ENCODE measurements at places on chromosomes 13 and 19.

DNA sequence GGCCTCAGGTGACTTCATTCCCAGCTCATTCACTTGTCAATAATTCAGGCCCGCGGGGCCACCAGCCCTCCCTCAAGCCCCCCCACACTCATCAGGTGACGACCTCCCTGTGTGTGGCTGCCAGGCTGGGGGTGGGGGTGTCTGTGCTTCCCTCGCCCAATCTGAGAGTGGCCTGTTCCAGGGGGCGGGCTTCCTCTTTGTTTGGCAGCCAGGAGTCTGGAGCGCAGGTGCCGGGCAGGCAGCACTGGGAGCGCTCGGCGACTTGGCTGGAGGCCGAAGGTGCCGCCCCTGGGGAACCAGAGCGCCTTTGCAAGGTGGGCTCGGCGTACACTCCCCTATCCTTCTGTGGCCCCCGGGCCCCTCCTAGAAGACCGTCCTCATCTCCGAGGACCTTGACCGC lies 5.4 kb upstream of the ZNF98 start:
- DNase-seq = no peak

DNA sequence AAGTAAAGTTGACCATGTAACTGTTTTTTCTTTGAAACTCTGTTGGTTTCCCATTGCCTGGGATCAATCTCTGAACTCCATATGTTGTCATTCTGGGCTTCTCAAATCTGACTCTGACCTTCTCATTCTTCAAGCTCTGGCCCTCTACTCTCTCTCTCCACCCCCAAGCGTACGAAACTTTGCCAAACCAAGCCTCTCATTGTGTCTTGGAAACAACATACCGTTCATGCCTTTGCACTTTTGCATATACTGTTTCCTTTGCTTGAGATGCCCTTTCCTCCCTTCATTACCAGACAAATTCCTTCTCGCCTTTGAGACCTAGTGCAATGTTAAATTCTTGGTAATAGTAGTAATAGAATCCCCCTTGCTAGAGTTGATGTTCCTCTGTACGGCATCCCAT lies 113.7 kb downstream of the OLFM4 start:
- no peak for DNase-seq

DNA sequence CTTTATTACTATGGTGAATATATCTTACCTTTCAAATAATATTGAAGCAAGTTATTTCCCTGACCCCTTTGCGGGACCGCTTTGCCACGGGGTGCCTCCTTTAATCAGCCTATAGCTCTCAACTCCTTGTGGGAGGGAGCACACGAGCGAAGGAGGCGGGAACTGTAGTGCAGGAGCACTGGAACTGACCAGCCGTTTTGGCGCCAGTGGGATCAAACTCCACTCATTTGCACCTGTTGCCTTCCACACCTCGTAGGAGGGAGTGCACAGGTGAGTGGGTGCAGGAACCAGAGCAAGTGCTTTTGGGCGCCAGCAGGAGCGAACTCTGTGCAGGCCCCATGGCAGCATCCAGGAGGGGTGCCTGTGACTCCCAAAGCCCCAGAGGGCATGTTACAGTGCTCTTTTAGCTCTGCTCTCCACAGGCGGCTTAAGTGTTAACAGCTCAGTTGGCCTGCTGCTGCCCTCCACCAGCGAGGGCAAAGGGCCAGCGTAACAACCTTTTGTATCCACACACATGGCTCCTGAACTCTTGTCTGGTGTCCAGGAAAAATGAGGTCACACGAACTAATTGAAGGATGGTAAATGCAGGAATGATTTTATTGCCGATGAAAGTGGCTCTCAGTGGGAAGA lies 206.9 kb downstream of the GGACT start:
- DNase-seq = no peak

DNA sequence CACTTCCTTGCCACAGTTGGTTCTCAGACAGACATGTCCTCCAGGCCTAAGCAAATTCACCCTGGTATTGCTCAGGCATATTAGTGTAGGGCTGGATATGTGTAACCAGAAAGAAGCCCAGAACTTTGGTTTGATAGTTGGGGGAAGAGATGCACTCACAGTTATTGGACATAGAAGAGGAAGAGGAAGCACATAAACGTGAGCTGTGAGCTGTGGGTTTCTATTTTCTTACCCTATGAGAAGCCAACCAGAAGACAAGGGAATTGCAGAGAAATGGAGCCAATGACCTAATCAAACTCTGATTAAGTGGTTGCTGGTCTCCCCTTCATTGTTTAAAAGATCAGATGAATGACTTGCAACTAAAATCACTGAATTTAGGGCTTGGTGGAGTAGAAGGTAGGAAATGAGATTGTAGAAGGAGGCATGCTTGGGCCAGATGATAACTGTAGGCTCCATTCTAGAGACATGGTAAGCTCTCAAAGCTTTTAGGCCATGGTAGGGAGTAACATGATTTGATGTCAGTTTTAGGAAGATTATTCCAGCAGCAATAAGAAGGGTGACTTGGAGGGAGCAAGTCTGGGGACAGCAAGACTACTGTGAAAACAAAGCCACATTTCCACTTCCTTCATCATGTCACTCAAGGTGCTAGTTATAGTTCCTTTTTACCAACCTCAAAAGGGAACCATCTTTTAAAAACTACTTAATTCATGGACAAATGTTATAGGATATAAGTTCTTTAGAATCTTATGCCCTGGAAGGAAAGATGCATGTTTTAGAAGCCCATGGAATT lies 24.1 kb upstream of the WDFY2 start:
- no peak for DNase-seq

- no peak for DNase-seq
These were observed 11.6 kb downstream of the ZNRF4 start for GRCh38 chr19:5466814-5467291.

GRCh38 chr19:19821366-19821951 lies at the start of gene ZNF506:
Gene ZNF506 (minus strand): TSS chr19:19821750. CDS start chr19:19821603, 147 bp downstream.
- DNase-seq = peak; percentile 97

DNA sequence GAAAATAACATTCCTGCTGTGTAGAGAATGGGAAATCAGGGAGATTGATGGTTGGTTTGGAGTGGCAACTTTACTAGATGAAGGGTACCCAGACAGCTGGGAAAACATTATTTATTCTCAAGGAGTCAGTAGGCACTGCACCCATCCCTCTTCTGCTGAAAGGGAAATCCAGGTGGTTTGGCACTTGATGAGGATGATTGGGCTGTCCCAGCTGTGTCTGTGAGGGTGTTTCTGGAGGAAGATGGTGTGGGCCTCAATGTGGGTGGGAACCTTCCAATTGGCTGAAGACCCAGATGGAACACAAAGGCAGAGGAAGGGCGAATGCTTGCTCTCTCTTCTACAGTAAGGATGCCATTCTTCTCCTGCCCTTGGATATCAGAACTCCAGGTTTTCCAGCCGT lies 10.4 kb upstream of the SACS start:
- DNase-seq = no peak

GRCh38 chr13:75258159-75258782 lies 223.7 kb downstream of the TBC1D4 start:
- DNase-seq = no peak

DNA sequence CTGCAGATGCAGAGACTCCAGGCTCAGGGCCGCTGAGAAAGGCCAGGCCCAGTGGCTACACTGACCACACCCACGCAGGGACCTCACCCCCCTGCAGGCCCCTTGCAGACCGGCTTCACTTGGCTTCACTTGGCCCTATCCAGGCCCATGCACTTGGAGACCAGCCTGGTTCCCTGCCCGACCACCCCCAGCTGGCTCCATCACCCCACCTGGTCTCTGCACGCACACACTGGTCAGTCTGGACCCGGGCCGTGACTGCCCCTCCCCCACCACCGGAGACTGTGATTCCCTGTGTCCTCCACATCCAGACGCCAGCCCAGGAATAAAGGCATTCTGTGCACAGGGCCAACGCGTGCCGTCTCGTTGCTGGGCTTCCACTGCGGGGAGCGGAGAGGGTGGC lies 4.9 kb upstream of the EBI3 start:
- DNase-seq = no peak

- no peak for DNase-seq
These were observed 145.8 kb downstream of the TM9SF2 start for GRCh38 chr13:99646866-99647595.

- no peak for DNase-seq
These were observed 367.4 kb downstream of the SPRY2 start for GRCh38 chr13:79973533-79973963.

- no peak for DNase-seq
These were observed 1.2 kb downstream of the KL start for GRCh38 chr13:33017323-33017929.

GRCh38 chr19:30450835-30451321 lies 78.7 kb downstream of the ZNF536 start:
- no peak for DNase-seq

DNA sequence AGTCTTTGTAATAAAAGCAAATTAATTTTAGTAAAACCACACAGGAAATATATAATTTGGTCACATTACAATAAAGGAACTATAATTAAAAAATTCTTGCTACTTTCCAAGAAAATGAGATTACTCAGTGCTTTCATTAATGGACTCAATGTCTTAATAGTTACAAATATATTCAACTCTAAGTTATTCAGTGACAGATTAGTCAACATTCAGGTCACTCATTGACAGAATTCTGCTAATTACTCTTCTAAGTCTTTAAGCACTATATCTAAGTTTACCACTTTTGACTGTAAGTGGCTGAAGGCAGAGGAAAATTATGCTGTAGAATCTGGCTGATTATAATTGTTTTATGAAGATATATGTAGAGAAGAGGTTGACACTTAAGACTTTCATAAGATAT lies 1365.0 kb downstream of the EFNB2 start:
- no peak for DNase-seq

DNA sequence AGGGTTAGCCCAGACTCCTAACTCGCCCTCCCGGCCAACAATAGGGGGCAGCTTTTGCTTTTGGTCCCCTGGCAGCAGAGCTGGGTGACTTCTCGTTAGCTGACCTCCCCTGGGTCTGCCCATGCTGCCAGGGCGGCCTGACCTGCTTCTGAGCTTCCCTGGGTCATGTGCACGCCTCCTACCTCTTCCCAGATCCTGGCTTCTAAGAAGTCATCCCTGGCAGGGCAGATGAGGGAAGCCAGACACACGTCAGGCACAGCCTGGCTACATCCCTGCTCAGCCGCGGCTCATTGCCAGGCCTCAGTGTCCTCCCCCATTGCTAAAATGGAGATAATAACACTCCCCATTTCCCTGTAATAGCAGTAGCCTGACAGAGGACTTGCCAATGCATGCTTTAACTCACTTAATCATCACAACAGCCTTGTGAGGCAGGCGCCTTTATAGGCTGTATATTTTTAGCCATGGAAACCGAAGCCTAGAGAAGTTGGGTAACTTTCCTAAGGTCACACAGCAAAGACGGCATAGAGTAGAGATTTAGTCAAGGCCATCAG lies 2.1 kb downstream of the KCNK6 start:
- DNase-seq = no peak

DNA sequence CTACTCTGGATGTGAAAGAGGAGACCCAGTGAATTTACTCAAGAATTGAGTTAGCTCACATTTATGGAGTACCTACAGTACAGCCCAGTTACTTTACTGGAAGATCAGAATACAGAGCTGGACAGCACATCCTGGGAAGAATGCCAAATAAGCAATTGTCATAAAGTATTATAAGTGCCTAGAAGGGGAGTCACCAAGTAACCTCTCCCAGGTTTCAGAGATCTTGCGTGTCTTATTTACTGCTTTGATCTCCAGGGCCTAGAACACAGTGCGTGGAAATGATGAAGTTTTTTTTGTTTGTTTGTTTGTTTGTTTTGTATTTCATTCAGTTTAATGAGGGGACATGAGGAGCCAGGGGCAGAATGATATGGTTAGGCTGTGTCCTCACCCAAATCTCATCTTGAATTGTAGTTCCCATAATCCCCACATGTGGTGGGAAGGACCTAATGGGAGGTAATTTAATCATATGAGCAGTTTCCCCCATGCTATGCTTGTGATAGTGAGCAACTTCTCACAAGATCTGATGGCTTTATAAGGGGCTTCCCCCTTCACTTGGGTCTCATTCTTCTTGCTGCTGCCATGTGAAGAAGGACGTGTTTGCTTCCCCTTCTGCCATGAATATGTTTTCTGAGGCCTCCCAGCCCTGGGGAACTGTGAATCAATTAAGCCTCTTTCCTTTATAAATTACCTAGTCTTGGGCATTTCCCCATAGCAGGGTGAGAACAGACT lies 5.2 kb downstream of the GARRE1 start:
- no peak for DNase-seq

- DNase-seq = no peak
These were observed 197.8 kb downstream of the NALCN start for GRCh38 chr13:101218484-101218883.

DNA sequence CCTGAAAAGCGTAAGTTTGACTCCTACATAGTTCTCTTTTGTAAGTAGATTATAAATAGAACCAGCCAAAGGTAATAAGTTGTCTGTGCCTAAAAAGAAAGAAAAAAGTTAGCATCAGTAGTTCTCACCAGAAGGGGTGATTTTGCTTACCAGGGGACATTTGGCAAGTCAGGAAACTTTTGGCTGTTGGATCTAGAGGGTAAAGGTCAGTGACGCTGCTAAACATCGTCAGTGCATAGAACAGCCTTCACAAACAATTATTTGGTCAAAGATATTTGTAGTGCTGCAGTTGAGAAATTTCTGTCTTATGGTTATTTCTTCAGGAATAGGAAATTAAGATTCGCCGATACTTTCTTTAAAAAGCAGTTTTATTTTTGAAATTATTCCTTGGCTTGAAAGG lies 2.0 kb downstream of the USPL1 start:
- DNase-seq = no peak

DNA sequence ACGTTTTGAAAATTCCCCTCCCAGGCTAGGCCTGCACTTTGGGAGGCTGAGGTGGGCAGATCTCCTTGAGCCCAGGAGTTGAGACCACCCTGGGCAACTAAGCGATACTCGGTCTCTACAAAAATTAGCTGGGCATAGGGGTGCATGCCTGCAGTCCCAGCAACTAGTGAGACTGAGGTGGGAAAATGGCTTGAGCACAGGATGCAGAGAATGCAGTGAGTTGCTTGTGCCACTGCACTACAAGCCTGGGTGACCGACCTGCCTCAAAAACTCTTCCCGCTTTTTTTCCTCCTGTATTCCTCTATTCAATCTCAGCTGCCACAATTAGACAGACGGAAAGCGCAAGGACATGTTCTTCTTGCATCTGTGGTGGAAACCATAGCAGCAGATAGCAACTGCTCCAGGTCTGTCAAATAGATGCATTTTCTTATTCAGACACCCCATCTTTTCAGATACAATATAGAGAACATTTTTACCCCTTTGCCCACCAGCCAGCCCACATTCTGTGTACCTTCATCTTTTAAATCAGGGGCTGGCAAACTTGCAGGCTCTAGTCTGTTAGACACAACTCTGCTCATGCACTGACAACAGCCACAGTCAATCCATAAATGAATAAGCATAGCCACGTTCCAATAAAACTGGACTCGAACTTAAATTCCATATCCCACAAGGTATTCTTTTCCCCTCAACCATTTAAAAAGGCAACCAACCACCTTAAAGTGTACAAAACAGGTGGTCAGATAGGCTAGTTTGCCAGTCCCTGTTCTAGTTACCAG lies 4.8 kb downstream of the TPT1 start:
- DNase-seq = no peak

GRCh38 chr13:31282741-31283455 lies 83.1 kb downstream of the B3GLCT start:
- no peak for DNase-seq

DNA sequence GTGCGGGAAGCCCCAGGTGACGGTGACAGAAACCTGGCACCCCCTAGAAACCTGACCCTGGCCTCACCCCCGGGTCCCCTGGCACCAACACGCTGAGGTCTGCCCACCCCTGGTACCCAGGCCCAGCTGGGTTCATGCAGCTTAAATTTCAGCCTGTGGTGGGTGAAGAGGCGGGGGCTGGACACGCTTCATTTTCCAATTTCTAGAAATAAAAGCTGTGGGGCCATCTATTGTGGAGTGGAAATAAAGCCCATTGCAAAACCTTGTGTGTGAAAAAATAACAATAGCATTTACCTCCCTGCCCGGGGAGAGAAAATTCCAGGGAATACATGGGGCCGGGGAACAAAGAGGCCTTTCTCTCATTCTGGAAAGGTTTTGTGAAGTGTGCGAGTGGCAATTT lies 7.5 kb upstream of the FUT5 start:
- no peak for DNase-seq
